Glomerular endothelial cell (primary cell): ENCODE measurements at places on chromosomes 12 and 14.

- no peak for DNase-seq
Observed at GRCh38 chr14:23358553-23359166, 6.0 kb upstream of the SLC22A17 start.

GRCh38 chr12:28991626-28992025 is 157.5 kb upstream of the FAR2 start:
- DNase-seq, result no peak

DNA sequence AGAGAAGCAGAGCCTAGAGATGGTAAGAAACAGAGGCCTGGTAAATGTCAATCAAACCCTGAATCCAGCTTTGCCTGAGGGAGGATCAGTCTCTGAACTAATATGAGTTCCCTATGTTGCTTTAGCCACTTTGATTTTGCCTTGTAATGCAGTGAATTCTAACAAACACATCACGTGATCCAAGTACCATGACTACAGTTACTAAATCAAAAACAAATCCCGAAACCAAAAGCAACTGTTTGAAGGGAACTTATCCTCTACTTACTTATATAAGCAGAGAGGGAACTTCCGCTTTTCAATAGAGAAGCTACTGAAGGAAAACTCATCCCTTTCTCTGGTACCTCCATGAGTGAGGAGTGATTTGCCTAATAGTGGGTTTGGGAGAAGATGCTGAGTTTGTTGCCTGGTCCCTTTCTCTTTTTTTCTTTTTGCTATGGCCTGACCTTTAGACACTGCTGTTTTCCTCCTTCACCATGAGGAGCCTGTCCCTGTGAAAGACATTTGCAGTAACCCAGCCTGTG is 7.7 kb upstream of the PPTC7 start:
- no peak for DNase-seq

GRCh38 chr14:36805131-36805559 is 143.5 kb downstream of the PAX9 start:
- DNase-seq, result no peak

DNA sequence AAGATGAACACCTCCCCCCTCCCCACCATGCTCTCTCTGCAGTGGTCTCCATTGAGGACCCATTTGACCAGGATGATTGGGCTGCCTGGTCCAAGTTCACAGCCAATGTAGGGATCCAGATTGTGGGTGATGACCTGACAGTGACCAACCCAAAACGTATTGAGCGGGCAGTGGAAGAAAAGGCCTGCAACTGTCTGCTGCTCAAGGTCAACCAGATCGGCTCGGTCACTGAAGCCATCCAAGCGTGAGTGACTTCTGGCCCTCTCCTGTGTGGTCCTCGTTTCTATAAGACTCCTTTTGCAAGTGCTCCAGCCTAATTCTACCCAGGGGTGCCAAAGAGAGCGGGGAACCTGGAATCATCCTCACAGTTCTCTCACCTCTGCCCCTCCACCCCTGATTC is 6.2 kb upstream of the ATN1 start:
- no peak for DNase-seq

GRCh38 chr12:124507188-124508109 is 60.0 kb downstream of the NCOR2 start:
- no peak for DNase-seq

GRCh38 chr12:8145754-8146441 is 10.9 kb upstream of the ZNF705A start:
- DNase-seq, result no peak

DNA sequence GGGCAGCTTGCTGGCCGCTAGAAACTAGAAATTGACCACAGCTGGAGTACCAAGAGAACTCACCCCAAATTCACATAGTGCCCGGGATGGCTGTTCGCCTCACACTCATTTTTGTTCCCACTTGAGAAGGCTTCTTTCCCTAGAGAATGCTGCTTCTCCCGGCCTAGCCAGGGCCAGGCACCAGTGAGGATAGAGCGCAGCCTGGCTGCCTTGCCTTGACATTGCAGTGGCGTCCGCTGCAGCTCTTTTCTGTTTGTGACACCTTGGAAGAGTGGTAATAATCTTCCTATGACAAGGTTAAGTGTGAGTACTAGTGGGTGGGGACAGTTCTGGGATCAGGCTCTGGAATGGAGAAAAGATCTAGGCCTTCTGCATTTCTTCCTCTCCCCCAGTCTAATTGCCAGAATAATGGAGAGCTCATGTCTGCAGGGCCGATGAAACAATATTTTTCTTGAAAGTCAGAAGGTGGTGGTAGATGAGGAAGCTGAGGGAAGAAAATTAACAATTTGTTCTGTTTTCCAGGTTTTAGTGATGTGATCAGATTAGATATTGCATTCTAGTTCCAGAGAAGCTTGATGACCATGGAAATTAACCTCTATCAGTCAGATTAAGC is 3.7 kb downstream of the TMEM253 start:
- no peak for DNase-seq

GRCh38 chr12:90839346-90839745 is 115.6 kb downstream of the CCER1 start:
- DNase-seq, result no peak

DNA sequence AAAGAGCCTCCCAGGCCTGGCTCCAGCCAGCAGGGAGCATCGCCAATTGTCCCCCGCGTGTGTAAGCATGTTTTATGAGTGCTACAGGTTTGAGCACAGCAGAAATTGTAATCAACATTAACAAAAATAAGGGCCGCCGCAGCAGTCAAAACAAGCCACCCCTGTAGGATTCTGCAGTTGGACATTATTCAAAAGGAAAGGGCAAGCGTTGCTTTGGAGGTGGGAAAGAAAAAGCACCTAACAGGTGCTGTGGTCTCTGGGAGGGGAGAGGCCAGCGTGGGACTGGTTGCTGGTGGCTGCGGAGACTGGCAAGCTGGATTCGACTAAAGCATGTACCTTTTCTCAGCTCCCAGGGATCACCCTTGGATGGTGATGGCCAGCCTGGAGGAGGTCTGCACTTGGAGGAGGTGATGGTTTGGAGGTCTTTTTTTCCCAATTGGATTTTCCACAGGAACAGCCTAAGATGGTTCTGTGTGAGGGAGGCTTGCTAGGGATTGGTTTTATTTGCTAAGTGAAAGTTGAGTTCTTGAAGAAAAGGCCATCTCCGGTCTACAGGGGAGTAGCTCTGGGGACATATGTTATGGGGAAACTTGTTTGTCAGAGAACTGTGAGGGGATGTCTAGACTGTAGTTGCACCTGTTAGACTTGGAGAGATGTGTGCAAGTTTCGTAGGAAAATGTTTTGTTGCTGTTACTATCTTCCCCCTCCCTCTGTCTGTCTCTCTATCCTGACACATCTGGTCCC is 2.0 kb downstream of the DYRK2 start:
- no peak for DNase-seq

GRCh38 chr12:109605599-109606228 is 32.1 kb downstream of the MVK start:
- DNase-seq, result no peak

GRCh38 chr12:473863-474577 is 14.3 kb downstream of the B4GALNT3 start:
- DNase-seq, result no peak

GRCh38 chr14:48738186-48738925 is 847.8 kb downstream of the RPS29 start:
- no peak for DNase-seq

DNA sequence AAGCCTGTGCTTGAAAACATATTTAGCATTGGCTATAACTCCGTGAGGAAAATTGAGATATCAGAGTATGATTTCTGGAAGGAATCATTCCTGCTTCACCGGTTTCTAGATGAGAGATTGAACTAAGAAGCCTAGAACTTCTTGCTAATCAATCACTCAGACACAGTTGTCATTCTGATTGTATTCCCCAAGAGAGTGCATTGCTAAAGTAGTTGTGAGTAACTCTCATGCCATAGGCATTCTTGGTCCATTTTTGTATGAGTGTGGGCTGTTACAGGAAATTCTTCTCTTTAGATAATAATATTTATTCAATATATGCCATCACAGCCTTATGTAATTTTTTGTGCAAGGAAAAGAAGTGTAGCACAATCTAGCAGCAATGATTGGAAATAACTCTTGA is 893.3 kb upstream of the MDGA2 start:
- no peak for DNase-seq

- no peak for DNase-seq
Observed at GRCh38 chr12:93100610-93101009, 171.5 kb upstream of the EEA1 start.

- no peak for DNase-seq
Observed at GRCh38 chr12:129570796-129571400, 332.9 kb downstream of the TMEM132D start.

DNA sequence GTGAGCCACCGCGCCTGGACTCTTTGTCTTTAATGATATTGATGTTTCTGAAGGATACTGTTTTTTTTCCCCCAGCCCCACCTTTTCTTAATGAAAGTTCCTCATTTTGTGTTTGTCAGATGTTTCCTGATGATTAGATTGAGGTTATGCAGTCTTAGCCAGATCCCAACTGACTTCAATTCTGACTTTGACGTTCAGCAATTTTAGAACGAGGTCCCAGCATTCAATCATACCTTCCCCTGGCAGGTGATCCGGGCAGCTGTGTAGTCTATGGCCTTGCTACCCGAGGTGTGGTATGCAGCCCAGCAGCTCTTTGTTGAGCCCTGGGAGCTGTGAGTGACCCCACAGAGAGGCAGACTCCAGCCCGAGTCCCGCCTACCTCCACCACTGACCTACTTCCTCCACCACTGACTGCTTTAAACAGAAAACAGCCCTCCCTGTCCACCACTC is 82.7 kb downstream of the LGMN start:
- no peak for DNase-seq

DNA sequence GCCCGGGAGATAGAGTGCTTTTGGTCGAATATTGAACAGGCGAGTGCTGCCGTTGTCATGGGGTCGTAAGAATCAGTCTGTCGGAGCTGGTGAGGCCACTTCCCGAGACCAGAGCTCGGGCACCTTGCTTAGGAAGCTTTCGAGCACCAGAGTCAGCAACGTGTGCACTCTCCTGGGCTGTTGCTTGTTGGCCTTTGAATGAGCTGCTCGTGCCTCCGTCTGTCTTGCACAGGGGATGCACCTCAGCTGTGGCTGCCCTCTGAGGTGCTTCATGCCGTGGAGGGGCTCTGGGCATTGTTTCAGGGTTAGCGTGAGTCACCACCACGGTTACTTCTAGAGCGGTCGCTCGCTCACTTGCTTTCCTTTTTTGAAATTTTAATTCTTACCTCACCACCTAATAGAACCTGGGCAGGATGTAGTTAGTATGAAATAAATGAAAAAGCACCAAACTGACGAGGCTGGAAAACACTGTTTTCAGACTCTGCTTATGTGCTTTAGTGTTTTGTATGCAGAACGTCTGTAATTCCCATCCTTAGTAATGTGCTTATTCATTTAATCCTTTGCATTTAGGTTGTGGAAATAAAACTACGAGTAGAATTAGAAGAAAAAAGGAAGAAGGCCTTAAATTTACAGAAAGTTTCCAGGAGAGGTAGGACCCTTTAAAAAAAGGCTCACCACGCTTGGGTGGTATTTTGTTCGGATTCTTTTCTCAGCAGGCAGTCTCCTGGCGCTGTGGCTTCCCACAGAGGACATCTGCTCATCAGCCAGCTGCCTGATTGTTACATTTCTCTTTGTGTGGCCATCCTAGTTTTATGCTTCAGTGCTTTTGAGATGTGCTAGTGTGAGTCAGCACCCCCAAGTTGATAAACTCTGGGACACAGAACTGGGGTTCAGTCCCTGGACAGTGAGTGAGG is 40.6 kb downstream of the EP400 start:
- DNase-seq, result no peak

- no peak for DNase-seq
Observed at GRCh38 chr12:30187426-30187825, 403.7 kb upstream of the TMTC1 start.

- no peak for DNase-seq
Observed at GRCh38 chr14:92465353-92466055, 48.1 kb upstream of the RIN3 start.

DNA sequence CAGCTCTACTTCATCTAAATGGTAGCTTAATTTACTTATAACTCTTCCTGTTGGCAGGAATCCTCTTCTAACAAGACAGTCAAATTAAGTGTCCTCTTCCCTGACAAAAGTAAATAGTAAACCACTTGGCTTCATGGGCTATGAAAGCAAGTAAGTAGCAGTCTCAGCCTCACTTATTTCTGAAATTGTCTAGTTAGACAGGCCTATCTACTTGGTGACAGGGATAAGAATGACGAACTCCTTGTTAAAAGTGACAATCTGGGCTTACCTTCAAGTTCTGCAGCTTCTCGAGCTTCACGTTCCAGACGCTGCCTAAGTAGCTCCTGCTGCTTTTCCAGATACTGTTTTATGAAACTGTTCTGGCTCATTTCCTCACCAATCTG is 4.7 kb downstream of the ACIN1 start:
- DNase-seq, result no peak

GRCh38 chr12:14403293-14403692 is 37.8 kb downstream of the ATF7IP start:
- no peak for DNase-seq

- DNase-seq, result no peak
Observed at GRCh38 chr12:71890475-71890874, 48.2 kb upstream of the TPH2 start.

DNA sequence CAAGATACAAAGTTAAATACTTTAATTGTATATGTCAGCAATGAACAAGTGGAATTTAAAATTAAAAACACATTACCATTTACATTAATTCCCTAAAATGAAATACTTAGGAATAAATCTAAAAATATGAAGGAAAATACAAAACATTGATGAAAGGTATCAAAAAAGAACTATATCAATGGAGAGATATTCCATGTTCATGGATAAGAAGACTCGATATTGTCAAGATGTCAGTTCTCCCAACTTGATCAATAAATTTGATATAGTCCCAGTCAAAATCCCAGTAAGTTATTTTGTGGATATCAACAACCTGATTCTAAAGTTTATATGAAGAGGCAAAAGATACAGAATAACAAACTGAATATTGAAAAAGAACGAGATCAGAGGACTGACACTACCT is 33.5 kb downstream of the GPR68 start:
- no peak for DNase-seq

DNA sequence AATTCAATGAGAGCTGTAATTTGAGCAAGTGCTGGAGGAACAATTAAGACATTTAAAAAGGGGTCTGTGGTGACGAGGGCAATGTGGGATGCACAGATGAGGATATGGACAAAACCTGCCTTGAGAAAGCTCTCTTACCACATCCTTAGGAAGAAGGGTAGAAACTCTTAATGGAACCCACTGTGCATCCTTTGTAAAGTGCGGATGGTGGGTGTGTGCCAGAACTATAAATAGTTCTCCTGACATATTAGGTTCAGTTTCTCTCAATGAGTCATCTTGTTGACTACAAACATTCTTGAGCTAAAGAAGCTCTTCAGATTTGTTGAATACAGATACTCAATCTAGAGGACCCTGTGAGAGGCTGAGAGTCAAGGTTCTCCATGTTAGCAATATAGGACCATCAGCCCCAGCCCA is 106.1 kb upstream of the ANO4 start:
- DNase-seq, result no peak

- peak; percentile 68 for DNase-seq
Observed at GRCh38 chr12:101021911-101022388, 188.1 kb downstream of the SLC5A8 start.

- no peak for DNase-seq
Observed at GRCh38 chr14:81110186-81110585, 110.6 kb downstream of the GTF2A1 start.

DNA sequence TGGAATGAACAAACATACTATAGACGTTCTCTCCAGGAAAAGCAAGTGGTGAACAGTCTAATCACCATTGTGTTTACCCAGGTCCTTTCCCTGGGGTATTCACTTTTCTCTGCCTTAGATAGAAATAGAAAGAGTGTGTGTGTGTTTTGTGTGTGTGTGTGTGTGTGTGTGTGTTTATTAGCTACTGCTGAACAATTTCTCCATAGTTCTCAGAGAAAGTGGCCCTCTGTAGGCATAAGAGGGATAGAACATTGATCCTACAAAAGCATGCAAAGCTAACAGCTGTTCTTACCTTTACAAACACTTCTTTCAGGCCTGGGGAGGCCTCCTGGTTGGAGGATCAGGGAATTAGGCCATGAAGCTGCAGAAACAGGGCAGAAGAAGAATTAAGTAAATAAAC is 665.7 kb upstream of the TBX3 start:
- DNase-seq, result no peak
